NCI-H2171 treated with DMSO at 0.1 percent for 48 hours (cell line): ENCODE measurements at places on chromosomes 3 and 15.

DNA sequence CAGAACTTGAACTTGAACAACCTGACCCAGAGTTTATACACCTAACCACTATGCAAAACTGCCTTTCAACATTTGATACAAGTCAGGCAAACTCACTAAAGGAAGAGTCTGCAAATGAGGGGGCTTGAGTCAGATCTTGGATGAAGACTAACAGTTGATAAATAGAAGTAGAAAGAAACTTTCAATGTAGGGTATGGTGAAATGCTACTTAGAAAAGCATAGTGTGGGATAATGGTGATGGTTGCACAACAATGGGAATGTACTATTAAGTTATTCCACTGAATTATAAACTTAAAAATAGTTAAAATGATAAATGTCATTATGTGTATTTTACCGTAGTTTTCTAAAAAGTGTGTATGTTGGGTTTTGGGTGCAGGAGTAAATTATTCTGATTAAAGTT, 19.7 kb upstream of the ZNF280D start:
- DNase-seq, result no peak

- DNase-seq, result no peak
These were observed 7.2 kb downstream of the RNF13 start for GRCh38 chr3:149820183-149820582.

DNA sequence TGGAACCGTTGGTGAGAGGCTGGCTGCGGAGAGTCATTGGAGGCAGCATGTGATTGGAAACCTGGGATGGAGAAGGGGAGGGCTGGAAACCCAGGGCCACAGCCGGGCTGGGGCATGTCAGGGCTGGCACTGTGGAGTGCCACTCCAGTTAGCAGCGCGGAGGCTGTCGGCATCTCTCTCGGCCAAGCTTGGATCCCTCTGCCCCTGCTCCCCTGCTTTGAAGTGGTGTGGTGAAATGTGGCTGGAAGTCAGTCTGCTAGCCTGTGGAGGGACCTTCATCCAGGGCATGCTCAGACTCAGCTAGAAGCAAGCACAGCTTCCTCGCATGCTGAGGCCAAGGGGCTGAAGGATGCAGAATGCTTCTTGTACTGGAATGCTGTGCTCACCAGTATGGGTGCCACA, 13.5 kb downstream of the SLCO3A1 start:
- peak; percentile 88 for DNase-seq

GRCh38 chr3:88010810-88011209, 48.0 kb downstream of the CGGBP1 start:
- no peak for DNase-seq

DNA sequence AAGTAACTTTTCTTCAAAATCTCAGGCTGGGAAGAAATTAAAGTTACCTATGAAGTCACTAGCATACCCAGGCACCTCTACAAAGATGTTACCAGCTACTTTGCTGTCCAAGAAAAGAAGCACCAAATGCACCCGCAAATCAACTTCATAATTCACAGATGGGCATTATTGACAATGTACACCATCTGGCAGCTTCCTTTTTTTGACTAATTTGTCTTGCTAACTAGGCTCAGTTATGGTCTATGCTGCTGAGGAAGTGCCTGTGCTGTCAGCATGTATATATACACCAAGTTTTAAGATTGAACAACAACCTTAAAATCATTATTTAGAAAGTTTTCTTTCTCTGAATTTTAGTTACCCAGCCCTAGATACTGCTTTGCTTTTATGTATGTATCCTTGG, 93.8 kb downstream of the NSUN3 start:
- DNase-seq, result peak; percentile 62

DNA sequence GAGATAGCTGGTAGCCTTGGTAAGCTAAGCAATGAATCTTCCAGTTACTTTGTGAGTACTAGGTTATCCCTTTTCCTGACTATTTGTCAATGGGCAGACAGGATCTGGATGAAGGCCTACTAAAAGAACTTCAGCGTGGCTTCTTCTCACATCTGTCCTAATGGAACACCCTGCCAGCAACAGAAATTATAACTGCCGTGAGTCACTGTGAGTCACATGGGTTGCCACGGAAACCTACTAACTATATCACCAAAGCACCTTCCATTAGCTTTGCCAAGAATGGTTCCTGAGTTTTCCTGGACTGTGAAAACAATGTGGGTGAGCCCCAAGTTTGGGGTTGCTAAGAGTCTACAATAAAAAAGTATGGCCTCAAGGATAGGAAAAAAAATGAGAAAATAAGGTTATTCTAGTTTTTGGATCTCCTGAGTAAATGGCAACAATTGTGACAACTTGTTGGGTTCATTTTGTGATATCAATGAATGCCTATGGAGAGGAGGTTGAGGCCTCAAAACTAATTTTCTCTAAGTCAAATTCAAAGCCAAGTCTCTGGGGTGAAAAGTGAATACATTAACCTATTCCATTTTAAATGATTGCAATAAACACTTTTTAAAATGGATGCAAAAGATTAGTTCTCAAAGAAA, 195.1 kb upstream of the ICE2 start:
- peak; percentile 62 for DNase-seq

GRCh38 chr15:36964626-36965025, 135.7 kb downstream of the MEIS2 start:
- no peak for DNase-seq

- no peak for DNase-seq
These were observed 6.6 kb downstream of the SOX2 start for GRCh38 chr3:181718369-181718768.

DNA sequence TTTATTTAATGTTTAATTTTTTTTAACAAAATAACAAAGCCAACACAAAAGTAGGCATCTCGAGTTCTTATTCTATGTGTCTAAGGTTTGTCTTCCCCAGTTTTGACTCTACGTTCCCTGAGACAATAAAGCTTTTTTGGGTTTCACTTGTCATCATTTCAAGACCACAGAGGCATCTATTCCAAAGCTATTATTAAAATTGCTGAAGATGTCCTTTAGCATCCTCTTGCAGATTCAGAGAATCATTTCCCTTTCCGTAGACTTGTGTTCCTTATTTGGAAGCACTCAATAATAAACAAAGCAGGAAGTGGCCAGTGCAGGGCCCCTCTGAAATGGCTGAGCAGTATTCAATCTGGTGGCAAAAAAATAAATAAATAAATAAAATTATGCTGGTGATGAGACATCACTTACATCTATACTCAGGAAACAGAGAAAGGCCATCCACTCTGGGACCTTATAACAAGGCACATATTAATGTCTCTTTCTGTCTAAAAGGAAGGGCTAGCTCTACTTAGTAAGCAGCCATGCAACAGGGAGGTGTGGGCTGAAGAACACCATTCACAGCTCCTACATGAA, 362.3 kb downstream of the WDR72 start:
- DNase-seq, result no peak

- DNase-seq, result peak; percentile 55
These were observed 518.4 kb downstream of the FOXP1 start for GRCh38 chr3:71064956-71065763.

DNA sequence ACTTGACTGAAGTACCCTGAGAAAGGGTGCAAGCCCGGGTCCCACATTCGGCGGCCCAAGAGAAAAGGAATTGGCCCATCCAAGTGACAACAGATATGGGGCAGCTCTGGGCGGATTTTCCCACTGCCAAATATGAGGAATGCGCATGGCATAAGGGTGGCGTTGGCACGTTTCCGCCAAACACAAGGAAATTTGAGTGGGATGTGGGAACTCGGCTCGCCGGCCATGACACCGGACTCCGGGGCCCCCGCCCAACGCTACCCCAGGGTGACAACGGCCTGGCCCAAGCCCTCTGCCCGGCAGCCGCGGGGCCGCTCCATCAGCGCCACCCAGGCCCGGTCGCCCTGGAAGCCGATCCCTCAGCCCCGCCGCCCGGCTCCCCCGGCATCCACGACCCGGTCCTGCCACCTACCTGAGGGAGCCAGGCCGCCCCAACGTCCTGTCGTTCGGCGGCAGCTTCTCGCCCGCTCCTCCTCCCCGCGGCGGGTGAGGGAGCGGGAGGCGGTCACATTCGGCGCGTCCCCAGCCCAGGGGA, 449 bp downstream of the RAF1 start:
- peak; percentile 21 for DNase-seq

DNA sequence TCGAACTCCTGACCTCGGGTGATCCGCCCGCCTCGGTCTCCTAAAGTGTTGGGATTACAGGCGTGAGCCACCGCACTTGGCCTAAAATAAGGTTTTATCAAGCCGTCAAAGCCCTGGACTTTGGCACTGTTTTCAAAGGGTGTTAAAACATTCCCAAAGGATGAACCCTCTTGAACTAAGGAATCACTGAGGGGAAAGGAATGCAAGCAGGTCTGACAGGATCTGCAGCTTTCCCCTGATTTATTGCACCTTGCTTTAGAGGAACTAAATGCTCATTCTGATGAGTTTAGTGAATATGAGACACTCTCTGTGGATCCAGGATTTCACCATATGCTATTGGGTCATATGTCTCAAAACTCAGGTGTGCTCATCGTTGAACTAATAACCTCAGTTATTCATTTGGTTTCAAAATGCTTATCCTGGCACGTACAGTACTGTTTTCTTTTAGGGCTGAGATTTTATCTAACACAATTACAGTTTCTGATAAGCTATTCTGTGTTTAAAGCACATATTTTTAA, 63.0 kb upstream of the TSC22D2 start:
- peak; percentile 26 for DNase-seq

DNA sequence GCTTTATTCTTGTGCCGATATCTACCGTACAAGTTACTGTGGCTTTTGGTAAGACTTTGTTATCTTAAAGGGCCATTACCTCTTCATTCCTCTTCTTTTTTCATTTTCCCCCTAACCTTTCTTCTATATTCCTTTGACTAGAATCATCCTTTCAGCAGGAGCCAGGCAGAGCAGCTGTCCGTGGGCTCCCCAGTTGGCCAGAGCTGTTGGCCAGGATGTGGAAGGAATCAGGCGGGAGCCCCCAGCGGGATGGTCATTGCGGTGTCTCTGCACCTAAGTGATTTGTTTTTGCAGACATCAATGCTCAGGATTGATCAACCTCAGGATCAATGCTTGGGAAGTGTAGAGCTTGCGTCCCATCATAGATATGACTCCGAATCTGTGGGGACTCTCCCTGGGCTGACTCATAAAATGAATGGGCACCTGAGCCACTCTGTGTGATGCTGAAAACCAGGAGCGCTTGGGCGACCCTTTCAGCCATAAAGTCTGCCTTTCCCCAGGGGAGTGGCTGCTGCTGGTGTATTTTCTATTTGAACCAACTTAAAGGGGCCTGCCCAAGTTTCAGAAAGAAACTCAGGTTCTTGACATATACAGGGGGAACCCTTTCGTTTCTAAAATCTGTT, 21.7 kb downstream of the APBA2 start:
- no peak for DNase-seq

GRCh38 chr3:8825153-8825825, 55.9 kb upstream of the OXTR start:
- DNase-seq, result no peak

GRCh38 chr15:74884428-74885223, 5.2 kb upstream of the MPI start:
- no peak for DNase-seq

- no peak for DNase-seq
These were observed 503.4 kb upstream of the NECTIN3 start for GRCh38 chr3:110568246-110568645.

DNA sequence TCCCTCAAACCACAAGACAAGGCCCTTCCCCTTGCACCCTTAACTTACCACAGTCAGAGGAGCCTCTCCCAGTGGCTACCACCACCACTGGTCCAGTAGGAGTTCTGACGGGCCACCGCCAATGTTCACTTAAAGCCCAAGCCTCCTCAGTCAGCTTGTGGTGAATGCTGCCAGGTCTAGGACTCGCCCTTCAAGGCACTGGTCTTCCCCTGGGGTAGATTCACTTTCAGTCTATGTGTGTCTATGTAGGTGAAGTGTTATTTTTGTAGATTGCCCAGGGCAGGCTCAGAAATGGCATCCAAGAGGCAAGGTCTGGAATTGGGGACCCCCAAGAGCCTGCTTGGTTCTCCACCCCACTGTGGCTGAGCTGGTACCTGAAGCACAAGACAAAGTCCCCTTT, 15.4 kb upstream of the CASR start:
- no peak for DNase-seq

- no peak for DNase-seq
These were observed 95.2 kb upstream of the RBMS3 start for GRCh38 chr3:29185706-29186105.

DNA sequence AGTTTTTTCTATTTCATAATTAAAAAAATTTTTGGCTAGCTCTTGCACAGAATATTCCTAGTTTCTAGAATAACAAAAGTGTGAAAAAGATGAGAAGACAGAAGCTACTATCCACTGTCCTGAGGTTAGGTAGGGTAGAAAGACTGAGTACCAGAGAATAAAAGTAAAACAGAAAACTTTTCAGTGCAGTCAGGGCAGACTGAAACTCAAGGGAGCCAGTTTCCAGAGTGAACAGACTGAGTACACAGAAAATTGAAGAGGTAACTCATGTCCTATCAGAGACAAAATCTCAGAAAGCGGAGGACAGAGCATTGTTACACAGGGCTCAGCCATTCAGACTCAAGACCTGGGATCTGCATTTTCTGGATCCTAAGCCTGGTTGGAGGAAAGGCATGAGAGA, 8.8 kb upstream of the FBXO40 start:
- DNase-seq, result no peak

- DNase-seq, result no peak
These were observed 18.5 kb downstream of the LARP6 start for GRCh38 chr15:70835415-70835814.

- DNase-seq, result no peak
These were observed 911.4 kb downstream of the EPHA3 start for GRCh38 chr3:90018779-90019178.

- DNase-seq, result no peak
These were observed 268.1 kb downstream of the TAFA4 start for GRCh38 chr3:68664276-68664675.

DNA sequence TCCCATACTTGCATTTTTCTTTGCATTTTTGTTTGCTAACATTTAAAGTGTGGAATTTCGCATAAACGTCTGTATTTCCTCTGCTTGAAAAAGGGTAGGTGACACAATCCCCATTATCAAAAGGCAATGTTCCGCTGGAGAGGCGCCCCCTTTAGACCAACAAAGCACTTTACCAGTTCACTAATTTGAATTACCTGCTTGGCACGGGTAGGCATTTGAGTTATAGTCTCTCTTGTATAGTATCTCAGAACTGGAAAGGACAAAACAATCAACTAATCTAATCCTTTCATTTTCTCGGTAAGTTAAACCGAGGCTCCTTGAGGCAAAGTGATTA, 775 bp upstream of the CCDC39 start:
- DNase-seq, result peak; percentile 68

- no peak for DNase-seq
These were observed 234.7 kb upstream of the CTDSPL start for GRCh38 chr3:37626736-37627565.

DNA sequence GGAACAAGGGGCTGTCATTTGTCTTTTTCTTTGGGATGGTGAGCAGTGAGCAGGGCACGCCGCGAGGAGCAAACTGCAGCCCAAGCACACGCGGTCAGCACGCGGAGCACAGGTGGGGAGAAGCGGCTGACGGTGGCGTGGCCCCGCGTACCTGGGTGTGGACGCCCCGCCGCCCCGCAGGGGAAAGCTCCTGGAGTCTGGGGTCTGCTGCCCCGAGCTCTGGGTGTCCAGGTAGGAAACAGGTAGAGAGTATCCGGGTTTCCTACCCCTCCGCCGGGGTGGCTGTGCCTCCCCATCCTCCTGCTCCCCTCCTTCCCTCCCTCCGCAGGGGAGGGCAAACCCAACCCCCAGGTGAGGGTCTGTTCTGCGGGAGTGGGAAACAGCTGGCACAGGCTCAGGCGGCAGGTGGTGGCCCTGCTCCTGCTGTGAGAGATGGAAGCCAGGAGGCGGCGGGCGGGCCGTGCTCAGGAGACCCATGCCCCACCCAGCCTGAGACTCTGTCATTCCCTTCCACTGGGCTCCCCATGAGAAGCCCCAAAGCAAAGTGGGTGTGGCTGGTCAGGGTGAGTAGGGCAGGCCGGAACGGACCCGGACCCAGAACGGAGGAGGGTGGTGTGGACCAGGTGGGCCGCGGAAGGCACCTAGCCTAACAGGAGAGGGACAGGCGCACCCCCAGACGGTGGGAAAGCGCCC, 56.9 kb upstream of the CGNL1 start:
- peak; percentile 95 for DNase-seq
